ENCODE measurements at places on chromosomes 4 and X.

DNA sequence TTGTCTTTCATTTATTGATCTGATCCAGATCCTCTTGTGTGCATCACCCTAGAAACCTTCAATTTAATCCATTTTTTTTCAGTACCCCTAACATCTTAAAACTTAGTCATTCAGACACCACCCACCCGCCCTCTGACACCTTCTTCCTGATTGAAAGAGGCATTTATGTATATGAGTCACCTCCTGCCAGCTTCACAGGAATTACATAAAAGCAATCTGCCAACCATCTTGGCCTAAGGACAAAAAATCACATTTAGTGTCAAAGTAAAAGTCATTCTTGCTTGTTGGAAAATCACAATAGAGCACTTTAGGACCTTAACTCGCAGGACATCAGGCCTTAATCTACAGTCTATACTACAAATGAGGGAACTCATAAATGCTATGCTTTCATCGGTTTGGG, 52.1 kb downstream of the NDST3 start:
- no peak for DNase-seq

GRCh38 chr4:86950831-86951525, 16.2 kb downstream of the AFF1 start:
- no peak for DNase-seq

- no peak for DNase-seq
These were observed 432.4 kb downstream of the GBA3 start for GRCh38 chr4:23125118-23125517.

DNA sequence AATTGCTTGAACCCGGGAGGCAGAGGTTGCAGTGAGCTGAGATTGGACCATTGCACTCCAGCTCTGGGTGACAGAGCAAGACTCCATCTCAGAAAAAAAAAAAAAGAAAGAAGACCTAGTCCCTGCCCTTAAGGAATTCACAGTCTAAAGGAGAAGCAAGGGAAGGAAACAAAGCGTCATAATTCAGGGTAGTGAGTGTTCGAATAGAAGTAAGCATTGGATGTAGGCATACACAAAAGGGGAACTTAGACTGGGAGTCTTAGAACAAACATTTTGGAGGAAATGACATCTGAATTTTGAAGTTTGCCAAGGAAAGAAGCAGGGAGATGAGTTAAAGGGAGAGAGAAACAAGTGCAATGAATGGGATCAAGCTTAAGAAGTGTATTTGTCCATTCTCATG, 32.4 kb downstream of the PPM1K start:
- no peak for DNase-seq

GRCh38 chr4:140849526-140849925, 93.3 kb upstream of the TBC1D9 start:
- no peak for DNase-seq

DNA sequence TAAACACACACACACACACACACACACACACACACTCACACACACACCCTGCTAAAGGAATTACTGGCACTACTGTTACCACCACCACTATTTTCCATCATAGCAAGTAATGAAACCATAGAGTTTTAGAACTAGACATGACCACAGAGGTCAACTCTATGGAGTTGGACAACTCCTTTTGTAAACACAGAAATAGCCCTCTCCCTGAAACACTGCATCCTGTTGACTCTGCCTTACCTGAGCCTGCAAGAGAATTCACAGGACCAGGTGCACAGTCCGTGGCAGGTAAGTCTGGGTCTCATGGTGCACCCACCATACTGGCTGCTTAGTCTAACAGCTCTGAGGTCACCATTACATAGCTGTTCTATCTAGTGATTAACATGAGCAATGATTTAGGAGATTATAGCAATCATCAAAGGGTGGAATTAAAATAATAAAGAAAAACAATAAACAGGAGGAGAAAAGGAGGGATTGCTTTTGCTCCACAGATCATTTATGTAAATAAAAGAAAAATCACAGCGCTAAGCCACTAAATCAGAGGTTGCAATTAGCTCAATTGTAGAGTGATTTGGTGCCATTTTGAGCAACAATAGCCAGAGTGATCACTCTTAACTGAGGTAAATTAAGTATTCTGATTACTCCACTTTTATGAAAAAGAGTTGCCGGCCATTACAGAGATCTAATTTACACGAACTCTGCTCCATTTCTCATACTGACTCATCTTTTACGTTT, 340.0 kb upstream of the RASGEF1B start:
- no peak for DNase-seq

- DNase-seq = no peak
These were observed 30.3 kb downstream of the TMPRSS11A start for GRCh38 chr4:67933038-67933437.

DNA sequence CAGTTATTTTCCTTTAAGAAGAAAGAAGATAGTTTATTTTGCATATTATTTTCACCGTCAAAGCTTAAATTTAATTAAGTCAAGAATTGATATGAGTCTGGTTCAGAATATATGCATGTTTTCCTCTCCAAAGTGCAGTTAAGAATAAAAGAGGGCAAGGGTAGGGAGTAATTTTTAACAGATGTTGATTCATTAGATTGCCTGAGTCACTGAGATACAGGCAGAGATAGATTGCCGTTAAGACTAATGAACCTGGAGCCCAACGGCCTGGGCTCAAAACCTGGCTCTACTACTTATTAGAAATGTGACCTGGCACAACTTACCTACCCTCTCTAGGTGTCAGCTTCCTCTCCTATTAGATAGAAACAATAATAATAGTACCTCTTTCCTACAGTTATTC, 1037.4 kb upstream of the PABPC4L start:
- DNase-seq = no peak

GRCh38 chr4:11436673-11437072, 8.0 kb upstream of the HS3ST1 start:
- DNase-seq = peak; percentile 55

DNA sequence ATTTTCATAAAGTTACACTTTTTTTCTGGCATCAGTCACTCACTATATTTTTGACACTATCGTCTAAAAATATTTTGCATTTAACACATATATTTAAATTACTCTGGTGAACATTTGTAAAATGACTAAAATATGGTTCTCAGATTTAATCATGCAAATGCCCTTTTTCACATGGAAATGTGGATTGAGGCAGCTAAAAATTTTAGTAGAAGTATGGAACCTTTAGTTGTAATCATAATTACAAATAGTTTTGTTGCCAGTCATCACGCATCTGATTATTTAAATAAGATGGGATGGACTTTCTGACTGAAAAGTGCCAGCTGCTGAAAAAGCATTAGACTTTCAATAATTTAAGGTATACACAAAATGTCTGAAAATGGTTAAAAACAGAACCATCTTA, 119.3 kb downstream of the PDHA2 start:
- DNase-seq = no peak

DNA sequence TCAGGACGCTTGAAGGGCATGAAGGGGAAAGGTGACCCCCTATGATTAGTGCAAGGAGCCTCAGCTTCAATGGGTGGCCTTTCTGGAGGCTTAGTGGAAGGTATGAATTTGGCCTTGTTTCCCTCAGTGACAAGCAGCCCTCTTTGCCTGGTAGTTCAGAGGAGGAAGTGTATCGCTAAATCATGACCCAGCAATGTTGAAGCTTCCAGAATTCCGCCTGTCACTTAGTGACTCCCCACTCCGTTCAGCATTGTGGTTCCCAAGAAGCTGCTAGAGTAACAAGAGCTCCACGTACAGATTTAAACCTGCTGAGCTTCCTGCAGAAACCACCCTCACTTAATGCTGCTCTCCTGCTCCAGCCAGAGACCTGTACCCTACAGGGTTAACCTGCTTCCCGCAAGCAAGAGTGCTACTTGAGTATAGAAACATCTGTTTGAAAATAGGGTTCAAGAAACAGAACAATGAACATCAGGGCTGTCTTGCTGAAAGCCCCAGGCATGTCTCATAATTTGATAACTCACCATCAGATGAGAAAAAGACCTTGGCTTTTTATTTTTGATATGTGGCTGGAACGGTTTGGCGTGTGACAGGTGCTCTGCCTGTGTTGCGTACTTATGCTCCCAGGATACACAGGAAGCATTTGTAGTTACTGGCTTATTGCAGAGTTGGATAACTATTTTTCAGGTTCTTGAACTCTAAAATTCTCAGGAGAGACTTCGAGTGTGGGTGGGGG, 105.2 kb downstream of the UCHL1 start:
- no peak for DNase-seq

- DNase-seq = no peak
These were observed 230.8 kb downstream of the CFAP299 start for GRCh38 chr4:80566203-80566872.

- DNase-seq = no peak
These were observed 4.2 kb downstream of the DCTD start for GRCh38 chr4:182913036-182913435.

DNA sequence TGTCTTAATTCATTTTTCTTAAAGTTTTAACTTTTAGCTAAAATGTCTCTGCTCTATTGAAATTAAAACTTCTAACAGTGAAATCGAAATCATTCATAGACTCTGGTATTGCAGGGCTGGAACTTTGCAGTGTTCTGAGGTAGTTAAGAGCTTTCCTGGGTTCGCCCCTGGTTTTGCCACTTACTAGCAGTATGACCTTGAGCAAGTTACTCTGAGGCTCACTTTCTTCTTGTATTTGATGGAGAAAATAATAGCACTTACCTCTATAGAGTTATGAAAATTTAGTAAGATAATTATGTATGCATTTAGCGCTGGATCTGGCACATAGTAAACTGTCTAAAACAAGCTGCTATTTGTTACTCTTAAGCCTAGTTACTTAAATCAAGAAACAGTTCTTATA, 1.7 kb downstream of the SLAIN2 start:
- no peak for DNase-seq

- no peak for DNase-seq
These were observed 74.3 kb downstream of the WFS1 start for GRCh38 chr4:6343939-6344408.

- no peak for DNase-seq
These were observed 171.0 kb upstream of the RPS6KA3 start for GRCh38 chrX:20437683-20438082.

- DNase-seq = no peak
These were observed 258.6 kb downstream of the FAT4 start for GRCh38 chr4:125573368-125573767.

DNA sequence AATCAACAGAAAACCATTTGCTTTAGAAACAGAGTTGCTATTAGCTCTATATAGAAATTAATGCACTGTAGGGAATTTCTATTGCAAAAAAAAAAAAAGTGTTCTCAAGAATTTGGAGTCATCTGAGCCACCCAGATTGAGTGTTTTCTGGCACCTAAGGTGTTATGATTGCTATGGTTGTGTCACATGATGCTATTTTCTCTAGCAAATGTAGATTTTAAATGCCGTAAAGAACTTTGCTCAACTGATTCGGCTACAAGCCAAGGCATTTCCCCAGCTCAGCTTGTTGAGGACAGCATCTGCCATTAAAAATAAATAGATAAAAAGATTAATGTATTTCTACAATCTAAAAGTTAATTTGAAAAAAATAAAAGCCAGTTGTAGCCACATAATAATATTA, 712.8 kb downstream of the FAT4 start:
- DNase-seq = no peak

DNA sequence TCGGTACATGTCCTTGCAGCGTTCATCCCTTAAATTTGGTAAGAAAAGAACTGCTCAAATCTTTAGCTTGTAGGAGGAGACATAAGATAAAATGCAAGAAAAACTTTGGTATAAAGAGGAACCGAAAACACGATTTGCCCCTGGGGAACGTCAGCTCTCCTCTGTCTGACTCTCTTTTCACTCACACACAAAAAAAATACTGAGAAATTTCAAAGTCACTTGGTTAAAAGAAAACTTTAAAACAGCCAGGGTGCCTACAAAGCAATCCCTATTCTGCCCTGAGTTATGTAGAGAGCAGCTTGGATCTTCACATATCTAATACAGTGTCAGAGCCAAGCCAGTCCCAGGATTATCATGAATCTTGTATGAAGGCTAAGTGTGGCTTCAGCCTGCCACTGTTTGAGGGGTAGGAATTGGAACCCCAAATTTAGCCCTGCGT, 248.5 kb upstream of the CXXC4 start:
- DNase-seq = no peak

DNA sequence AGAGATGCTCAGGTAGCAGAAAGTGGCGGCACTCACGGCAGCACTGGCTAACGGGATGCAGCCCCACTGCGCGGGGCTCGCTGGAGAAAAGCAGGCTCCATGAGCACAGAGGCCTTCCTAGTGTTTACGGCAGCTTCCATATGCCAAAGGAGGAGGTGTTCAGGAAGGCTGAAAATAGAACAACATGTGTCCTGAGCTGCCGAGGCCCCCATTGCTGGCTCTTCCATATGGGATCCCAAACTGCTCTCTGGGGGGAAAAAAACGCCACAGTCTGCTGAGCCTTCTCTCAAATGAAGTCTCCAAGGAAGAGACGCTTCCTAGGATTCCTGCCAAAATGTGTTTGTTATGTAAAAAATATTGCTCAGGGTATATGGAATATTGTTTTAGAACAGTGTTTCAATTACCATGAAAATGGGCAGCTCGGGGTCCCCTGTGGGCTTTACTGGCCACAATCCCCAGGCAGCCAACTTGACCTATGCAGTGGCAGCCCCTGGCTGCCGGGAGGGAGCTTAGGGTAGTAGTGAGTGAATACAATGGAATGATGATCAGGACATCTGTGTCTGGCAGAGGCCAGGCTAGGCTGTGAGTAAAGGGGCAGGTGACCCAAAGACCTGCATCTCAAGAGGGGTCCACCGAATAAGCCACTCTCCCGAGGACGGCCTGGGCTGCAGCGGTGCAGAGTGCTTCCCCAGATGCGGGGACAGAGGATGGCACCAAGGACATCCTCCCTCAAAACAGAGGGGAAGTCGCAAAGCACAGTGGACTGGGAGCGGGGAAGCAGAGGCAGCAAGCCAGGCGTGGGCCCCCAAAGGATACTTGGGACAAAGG, 170.1 kb downstream of the AFAP1 start:
- no peak for DNase-seq

DNA sequence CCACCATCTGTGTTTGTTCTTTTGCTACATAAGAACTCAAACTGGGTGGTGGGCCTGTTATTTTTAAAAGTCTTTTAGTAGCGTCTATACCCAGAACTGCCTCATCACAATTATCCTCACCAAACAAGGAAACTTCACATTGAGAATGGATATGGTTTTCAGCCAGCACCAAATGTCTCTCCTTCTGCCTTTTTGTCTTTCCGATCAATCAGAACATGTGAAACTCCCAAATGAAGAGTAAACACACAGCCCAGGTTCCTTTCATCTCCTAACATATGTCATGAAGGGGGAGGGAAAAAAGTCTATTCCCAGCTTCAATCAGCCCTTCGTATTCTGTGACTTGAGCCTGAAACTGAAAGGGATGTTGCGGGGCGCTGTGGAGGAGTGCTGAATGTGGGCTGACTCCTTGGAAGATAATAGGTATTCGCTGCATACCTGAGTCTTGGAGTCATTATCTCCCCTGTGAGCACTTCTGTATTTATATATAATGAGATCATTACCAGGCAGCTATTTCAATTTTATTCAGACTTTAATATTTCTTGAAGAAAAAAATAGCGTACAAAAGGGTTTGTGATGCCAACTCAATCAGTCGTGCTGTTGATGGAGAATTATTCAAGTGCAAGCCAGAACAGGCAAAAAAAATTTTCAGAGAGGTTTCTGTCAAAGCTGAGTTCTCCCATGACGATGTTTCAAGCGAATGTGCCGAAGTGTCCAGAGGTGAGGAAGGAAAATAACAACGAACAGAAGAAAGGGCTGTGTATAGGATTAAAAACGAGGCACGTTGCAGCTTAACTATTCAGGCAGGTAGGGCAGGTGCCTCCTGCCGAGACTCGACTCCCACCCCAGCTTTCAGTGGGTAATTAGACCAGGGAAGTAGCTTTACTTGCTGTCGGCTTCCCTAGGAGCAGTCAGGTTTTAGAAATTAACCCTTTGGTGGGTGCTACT, 163.9 kb upstream of the NOCT start:
- no peak for DNase-seq
